ENCODE measurements at places on chromosomes 13 and 19.
A peak's percentile ranks its signal among the peaks of the same experiment; 100 is the strongest.

- no peak for DNase-seq
Measured at GRCh38 chr19:3057275-3057714, 5.0 kb downstream of the TLE5 start.

DNA sequence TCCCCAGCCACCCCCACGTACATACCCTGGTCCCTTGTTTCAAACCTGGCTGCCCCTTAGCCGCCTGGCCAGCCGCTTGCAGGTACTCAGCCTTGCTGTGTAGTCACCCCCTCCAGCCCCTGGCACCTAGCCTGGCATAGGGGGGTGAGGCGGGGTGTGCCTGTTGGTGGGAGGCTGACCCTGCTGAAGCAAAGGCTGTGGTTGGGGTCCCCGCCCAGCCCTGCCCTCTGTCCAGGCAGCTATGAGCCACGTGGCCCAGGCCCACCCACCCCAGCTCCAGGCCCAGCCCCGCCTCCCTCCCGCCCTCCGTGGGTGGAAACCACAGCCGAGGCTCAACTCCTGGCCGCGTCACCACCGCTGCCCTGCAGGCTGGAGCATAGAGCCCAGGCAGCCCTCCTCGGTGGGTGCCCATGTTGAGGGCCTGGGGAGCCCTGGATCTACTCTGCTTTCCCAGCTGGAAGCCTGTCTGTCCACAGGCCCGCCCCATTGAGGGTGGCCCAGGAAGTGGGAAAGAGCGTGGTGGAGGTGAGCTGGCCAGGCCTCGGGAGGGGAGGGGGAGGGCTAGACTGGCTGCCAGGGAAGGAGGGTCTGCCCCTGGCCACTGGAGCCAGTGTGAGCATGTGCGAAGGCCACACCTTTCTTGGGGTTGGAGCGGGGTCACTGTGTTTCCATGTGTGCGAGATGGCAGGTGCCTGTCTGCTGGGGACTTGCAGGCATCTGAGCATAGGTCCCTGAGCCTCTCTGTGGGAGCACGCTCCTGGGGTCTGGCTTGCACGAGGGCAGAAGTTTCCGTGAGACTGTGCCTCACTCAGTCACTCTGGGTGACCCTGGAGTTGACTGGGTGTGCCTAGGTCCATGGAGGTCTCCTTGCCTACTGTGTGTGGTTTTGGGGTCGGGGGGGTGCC is 31.0 kb downstream of the PAK4 start:
- DNase-seq, result peak; percentile 39

- DNase-seq, result peak; percentile 86
Measured at GRCh38 chr13:30346153-30346788, 38.9 kb upstream of the KATNAL1 start.

GRCh38 chr19:46426506-46427162 is 2.1 kb downstream of the PNMA8C start:
- peak; percentile 74 for DNase-seq

DNA sequence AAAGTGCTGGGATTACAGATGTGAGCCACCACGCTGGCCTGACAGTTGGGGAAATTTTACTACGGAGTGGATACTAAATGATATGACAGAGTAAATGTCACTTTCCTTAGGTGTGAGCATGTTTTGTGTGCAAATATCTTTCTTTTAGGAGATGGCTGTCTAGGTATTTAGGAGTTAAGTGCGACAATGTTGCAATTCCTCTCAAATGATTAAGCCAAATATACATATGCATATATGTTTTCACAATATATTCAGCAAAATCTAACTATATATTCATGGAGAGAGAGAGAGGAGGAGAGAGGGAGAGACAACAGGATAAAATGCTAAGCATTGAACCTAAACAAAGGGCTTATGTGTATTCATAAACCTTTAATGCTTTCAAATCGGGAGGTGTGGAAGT is 5.4 kb upstream of the SERTAD3 start:
- no peak for DNase-seq

GRCh38 chr13:76759877-76760276 is 126.3 kb downstream of the KCTD12 start:
- DNase-seq, result no peak

DNA sequence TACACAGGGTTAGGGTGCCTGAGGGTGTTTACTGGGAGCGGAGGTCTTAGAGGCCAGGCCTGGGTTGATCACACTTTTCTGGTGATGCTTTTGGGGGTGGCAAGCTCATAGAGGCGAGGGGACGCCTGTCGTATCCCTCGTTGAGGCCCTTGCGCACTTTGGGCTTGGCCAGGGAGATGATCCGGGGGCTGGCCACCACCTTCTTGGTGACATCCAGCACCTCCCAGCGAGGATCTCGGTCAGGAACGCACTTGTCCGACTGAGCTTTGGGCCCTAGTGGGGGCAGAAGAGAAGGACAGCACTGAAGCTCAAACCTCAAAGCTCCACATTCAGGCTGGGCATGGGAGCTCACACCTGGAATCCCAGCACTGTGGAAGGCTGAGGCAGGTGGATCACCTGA is 17.6 kb upstream of the MIER2 start:
- no peak for DNase-seq

DNA sequence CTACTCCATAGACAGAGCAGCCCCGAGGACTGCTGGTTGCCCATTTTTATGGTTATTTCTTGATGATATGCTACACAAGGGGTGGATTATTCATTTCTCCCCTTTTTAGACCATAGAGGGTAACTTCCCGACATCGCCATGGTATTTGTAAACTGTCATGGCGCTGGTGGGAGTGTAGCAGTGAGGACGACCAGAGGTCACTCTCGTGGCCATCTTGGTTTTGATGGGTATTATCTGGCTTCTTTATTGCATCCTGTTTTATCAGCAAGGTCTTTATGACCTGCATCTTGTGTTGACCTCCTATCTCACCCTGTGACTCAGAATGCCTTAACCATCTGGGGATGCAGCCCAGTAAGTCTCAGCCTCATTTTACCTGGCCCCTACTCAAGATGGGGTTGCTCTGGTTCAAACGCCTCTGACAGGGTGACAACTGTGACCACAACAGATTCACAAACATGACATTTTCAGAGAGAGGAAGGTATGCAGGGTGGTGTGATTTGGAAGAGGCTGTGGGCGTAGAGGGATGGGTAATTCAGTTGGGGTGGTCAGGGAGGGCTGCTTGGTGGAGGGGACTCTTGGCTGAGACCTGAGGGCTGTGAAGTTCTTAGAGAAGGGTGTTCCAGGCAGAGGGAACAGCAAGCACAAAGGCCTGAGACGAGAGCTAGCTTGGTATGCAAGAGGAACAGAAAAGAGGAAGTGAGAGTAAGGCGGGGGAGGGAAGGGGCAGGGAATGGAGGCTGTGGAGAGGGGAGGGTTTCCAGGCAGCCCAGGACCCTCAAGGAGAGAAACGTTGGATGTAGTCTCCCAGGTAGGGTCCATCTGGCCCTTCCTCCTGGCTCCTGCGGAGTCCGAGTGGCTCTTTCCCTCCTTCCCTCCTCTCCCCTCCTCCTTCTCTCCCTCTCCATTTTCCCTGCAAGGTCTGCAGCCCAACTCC is 23.5 kb downstream of the FAM187B start:
- DNase-seq, result peak; percentile 88

DNA sequence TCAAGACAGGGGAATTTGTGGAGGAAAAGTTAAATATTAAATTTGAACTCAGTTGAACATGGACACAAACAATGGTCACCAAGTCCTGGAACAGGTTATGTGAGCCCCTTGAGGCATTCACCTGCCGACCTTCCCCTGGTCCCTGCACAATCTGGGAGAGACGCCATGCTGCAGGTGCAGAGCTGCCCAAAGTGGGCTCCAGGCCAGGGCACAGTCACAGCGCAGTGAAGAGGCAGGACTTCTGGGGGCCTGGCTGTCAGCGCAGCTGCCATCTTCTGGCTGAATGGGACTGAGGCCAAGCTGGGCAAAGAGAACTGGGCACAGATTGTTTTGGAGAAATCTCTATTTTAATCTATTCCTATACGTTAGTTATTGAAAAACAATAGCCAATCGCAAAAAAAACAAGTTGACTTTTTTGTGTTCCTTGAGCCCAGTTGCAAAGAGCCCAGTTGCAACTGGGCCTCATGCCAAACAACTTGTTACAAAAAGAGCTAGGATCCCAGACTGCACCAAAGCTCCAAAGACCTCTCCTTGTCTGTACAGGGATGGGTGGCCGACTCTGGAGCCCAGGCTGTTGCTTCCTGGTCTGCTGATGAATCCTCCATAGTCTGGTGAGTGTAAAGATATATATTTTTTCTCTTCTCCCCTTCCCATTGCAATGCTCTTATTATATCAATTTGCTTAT is 1.2 kb upstream of the ZNF626 start:
- no peak for DNase-seq

GRCh38 chr19:56125806-56126590 is 4.9 kb upstream of the ZNF787 start:
- DNase-seq, result no peak

DNA sequence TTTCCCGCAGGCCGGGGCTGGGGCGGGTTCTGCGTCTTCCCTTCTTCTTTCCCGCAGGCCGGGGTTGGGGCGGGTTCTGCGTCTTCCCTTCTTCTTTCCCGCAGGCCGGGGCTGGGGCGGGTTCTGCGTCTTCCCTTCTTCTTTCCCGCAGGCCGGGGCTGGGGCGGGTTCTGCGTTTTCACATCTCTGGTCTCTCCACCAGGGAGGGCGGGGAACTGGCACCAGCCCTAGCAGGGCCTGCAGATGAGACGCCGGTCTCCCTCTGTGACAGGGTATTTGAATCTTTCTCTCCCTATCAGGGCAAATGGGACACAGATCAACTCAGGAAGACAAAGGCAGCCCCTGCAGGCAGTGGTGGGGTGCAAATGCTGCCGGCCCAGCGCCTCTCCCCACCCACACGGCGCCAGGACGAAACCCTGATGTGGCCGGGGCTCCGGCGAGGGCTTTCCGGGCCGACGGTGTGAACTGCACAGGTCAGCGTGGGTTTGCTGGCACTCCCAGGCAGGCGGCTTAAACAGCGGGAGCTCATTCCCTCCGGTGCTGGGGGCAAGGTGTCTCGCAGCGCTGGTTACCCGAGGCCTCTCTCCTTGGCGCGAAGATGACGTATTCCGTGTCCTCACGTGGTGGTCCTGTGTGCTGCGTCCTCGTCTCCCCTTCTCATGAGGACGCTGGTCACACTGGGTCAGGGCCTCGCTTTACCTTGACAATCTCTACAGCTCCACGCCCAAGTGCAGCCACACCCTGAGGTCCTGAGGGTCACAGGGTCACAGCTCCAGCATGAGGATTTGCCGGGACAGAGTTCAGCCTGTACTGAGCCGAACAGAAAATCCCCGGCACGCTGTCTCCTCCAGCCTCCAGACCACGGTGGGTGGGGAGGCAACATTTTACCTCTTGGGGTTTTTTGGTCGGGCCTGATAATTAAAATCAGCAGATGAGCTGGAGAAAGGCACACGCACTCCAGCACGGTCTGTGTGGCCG is 717 bp upstream of the C13orf46 start:
- DNase-seq, result no peak

DNA sequence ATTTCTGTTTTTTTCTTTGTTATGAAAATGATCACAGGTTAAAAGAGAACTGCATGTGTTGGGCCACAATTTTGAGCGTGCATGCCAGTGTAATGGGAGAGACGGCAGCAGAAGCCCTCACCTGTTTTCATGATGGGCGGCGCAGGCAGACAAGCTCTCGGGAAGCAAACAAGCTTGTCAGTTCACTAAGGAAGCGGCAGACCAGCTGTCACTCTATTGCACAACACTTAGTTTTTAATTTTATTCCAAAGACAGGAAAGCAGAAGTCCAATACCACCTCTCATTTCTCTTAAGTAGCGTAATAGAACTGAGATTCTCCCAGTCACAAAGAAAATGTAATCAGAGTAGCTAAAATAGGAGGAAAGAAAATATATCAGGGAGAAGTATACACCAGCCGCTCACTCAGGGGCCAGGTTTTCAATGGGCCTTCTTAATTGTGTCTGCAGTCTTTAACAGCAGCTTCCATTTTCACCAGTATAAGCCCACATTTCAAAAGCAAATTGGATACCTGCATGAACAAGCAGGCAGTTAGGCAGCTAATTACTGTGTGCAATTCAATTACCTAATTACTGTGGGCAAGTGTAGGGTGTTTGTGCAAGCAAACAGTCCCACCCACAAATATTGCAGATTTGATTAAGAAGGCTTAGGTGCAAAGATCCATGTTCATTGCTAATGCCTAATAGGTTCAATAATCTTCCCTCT is 711.4 kb downstream of the DIAPH3 start:
- DNase-seq, result peak; percentile 46

GRCh38 chr13:49539313-49539712 is 43.6 kb downstream of the PHF11 start:
- no peak for DNase-seq

DNA sequence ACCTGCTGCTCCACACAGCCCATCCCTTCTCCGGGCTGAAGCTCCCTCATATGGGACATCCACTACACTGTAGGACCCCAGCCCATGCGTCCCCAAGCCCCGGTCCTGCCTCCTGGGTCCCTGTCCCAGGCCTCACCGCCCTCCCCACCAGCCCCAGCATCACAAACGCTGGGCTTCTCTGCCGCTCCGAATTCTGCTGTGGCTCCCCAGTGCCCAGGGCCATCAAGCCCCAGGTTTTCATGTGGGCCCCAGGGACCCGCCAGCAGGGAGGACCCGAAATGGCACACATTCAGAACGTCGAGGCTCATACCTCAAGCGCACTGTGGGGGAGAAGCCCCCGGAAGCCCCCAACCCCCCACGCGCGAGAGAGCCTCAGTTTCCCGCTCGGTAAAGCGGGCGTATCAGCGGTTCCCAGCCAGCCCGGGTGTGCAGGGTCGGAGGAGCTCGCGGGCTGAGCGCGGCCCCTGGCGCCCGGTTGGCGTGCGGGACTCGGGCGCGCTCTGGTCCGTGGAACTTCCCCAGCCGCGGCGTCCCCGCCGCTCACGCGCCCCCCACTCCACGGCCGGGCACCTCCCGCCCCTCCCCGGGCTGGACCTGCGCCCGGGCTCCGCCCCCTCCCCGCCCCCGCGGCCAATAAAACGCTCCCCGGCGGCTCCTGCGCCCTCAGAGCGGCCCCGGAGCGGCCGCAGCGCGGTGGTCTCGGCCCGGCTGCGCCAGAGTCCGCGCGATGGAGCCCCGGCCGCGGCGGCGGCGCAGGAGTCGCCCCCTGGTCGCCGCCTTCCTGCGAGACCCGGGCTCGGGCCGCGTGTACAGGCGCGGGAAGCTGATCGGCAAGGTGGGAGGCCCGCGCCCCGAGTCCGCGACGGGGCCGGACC is at the start of gene PLK5:
PLK5 (plus strand) TSS at position 666 of the 875 bp plus-strand sequence. CDS start 2,920 bp downstream, outside the sequence.
- no peak for DNase-seq

- DNase-seq, result no peak
Measured at GRCh38 chr19:45471111-45471930, 3.5 kb downstream of the FOSB start.

DNA sequence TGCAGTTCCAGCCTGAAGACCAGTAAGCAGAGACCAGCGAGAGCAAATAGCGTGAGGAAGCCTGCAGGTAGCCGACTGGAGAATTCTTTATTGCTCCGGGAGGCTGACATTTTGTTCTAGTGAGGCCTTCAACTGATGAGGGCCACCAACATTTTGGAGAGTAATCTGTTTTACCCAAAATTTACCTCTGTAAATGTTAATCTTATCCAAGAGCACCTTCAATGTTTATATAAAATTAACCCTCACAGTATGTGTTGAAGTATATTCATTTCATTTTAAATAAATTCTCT is 546.4 kb upstream of the SLITRK5 start:
- no peak for DNase-seq

GRCh38 chr19:1251330-1252220 is 3.2 kb downstream of the MIDN start:
- no peak for DNase-seq

- no peak for DNase-seq
Measured at GRCh38 chr19:17739121-17739875, 12.0 kb upstream of the FCHO1 start.
